Suppressor macrophage treated with lipopolysaccharide for 1 hour (primary cell): ENCODE measurements at places on chromosomes 13 and 19.

DNA sequence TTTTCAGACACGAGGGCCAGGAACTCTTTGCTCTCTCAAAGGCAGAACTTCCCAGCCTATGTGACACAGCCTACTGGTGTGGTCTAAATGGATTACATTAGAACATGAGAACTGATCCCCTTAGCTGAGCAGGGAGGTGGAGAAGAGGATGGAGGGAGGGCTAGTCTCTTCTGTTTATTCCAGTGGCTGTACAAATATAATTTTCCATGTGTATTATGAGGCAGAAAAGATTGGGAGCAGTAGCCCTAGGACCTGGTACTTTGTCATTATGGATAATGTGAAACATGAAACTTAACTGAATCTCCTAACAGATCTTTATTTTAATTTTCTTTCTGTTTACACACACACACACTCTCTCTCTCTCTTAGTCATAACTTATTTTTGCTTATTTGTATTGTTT, 82.1 kb downstream of the WDFY2 start:
- no peak for DNase-seq

DNA sequence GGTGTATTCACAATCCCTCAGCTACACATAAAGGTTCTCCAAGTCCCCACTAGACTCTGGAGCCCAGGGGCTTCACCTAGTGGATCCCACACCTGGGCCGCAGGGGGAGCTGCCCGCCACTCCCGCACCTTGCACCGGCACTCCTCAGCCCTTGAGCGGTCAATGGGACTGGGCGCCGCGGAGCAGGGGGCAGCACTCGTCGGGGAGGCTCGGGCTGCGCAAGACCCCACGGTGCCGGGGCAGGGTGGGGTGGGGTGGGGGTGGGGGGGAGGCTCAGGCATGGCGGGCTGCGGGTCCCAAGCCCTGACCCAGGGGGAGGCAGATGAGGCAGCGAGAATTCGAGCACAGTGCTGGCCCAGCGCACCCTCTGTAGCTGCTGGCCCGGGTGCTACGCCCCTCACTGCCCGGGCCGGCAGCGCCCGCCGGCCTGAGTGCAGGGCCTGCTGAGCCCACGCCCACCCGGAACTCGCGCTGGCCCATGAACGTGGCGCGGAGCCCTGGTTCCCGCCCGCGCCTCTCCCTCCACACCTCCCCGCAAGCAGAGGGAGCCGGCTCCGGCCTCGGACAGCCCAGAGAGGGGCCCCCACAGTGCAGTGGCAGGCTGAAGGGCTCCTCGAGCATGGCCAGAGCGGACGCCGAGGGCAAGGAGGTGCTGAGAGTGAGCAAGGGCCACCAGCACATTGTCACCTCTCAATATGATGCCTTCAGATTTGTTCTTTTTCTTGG, 121.7 kb downstream of the UGGT2 start:
- DNase-seq: no peak

- DNase-seq: no peak
These were observed 94.1 kb downstream of the ATP11A start for GRCh38 chr13:112783978-112784371.

- DNase-seq: no peak
These were observed 14.6 kb downstream of the ZNF254 start for GRCh38 chr19:24101459-24102115.

DNA sequence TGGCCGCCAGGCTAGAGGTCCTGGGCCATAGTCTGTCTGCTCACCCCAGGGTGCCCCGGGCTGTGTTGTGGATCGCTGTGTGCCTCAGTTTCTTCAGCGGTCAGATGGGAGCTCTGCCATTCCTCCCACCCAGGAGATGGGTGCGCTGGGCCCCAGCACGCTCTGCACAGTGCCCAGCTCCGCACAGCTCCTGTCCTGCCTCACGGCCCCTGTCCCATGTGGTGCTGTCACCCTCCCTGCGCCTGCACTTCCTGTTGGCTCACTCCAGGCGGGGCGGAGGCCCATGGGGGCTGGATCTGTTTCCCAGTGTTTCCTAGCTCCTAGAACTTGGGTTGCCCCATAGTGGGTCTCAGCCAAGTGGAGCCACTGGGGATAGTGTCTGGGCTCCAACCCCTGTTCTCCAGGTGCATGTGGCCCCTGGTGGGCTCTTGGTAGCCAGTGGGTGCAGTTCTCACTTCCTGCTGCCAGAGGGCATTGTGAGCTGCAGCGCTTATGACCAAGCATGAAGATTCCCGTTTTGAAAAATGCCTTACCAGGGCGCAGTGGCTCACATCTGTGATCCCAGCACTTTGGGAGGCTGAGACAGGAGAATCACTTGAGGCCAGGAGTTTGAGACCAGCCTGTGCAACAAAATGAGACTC, 69.8 kb downstream of the KDM4B start:
- peak; percentile 48 for DNase-seq

DNA sequence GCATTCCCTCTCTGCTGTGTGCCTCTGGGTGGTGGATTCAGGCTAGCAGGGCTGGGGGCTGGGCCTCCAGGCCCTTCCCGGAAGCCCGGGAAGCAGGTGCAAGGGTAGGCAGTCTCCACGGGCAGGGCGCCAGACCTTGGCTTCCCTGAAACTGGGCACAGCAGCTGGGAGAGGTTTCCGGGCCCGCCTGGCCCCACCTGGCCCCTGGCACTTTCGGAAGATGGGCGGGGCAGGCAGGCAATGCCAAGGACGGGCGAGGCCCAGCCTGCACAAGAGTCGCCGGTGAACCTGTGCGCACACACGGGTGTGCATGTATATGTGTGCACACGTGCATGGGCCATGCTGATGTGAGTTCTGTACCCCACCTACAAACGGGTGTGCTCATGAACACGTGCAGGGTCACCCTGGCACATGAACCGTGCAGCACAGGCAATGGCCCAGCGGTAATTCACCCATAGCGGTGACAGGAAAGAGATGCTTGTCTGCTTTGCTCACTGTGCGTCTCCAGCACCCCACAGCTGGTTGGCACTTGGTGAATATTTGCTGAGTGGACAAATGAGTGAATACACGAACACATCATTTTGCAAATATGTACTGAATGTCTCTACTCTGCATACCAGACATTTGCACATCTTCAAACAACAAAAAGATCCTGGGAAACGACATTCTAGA, 15.3 kb downstream of the GADD45B start:
- no peak for DNase-seq

GRCh38 chr13:32863596-32863995, 152.6 kb upstream of the KL start:
- no peak for DNase-seq

GRCh38 chr13:65540175-65540574, 1690.0 kb downstream of the PCDH9 start:
- DNase-seq: no peak

DNA sequence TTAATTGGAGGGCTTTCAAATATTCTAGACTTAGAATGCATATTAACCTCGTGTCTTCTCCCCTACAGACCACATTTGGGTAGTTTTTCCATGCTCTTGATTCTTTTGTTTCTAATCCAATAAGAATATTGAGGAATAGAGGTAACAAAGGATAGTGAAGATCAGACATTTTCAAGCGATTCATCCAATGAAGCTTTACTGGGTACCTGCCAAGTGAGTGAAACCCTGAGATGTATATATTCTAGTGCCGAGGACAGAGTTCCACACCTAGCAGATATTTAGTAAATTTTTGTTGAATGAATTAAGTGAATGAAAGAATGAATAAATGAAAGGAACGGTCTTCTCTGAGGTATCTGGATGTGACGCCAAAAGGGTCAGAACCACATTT, 442 bp upstream of the RFC3 start:
- DNase-seq: no peak

- no peak for DNase-seq
These were observed 43.2 kb downstream of the DCLK1 start for GRCh38 chr13:36088001-36088400.

DNA sequence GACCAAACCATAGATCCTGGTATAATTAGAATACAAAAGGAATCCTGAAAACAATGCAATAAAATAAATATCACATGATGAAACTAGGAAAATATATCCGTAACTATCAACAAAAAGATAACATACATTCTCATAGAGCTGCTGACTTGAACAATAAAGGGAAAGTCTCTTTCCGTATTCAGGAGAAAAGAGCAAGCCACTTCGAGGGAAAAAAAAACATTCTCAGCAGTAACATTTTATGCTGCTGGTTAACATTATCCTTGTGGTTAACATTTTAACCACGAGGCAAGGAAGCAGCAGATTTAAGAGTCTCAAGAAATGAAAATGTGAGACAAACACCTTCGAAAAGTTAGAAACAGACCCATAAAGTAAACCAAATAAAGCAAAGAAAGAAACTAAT, 25.8 kb downstream of the NALCN start:
- DNase-seq: no peak

DNA sequence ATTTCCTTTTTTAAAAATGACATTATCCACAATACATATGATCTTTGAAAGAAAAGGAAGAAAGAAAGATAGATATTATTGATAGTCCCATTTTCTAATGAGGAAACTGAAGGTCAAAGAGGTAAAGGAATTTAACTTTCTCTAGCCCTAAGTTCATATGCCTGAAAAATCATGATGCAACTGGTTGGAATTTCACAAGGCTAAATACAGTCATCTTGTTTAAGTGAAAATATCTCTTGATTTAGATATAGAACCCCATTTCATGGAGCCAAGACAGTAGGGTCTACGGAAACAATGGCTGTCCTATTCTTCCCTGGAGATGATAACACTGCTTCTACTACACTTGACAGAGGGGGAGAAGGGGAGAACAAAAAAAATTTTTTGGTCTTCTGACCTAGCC, 366.2 kb downstream of the DNAJC15 start:
- DNase-seq: peak; percentile 26
